HCEC 1CT (cell line): ENCODE measurements at places on chromosomes 6 and 20.
A peak's percentile ranks its signal among the peaks of the same experiment; 100 is the strongest.

GRCh38 chr20:39874049-39874893 is 814.8 kb downstream of the MAFB start:
- DNase-seq, result no peak

- DNase-seq, result no peak
Measured at GRCh38 chr6:61751986-61752385, 534.0 kb downstream of the KHDRBS2 start.

DNA sequence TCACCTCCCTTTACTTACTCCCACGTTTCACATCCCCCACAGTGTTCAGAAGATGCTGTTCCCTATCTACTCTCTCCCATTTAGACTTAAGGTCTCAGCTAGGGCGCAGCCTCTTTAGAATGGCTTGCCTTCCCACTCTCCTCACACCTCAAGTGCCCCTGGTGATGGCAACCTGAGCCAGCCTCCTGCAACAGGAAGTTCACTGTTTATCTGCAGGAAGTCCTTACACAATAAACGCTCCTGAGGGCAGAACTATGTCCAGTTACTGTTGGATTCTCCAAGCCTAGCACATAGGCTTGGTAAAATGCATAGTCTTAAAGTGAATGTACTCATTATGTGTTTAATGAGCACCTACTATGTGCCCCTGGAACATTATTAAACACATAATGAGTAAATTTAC is 21.9 kb upstream of the RAB22A start:
- no peak for DNase-seq

DNA sequence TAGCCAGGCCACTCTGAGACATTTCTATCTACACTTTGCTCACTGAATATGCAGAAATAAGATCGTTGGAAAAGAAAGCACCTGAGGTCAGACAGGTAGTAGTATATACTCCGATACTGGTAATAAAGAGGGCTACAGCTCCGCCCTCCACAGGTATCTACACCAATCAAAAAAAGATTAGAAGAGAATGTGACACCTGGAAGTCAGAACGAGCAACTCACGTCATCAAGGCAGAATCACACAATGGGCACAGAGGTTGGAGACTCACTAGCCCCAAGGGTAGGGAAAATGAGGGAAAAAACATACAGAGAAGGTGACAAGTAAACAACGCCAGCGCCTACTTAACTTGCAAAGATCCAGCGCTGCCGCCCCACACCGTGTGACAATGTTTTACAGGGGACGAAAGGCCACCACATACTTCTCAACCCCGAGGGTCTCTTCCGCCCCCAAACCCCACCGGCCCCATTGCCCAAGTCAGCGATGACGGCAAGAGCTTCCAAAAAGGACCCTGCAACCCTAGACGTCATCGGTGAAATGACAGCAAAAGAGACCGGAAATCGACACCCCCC is 653 bp downstream of the LMBRD1 start:
- peak; percentile 32 for DNase-seq

- no peak for DNase-seq
Measured at GRCh38 chr6:99590728-99591672, 15.6 kb upstream of the PRDM13 start.

GRCh38 chr20:49386848-49387580 is 95.5 kb downstream of the KCNB1 start:
- no peak for DNase-seq

DNA sequence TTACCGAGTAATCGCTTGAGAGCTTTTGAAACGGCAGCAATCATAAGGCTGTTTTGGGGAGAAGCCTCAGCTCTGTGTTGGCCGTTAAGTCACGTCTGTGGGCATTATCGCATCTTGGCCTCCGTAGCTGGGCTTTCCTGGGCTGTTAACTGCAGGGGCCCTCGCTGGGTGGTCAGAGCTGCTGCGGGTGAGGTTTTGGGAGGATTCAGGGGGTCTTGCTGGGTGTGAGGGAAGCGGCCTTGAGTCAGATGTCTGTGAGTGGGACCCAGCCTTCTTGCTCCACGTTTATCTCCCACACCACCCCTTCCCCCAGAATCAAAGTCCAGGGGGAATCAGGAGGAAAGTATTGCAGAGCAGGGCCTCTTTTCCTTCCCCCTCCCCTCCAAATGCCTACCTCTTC is 3.2 kb upstream of the APCDD1L start:
- no peak for DNase-seq

- DNase-seq, result no peak
Measured at GRCh38 chr6:32972353-32973143, 4.2 kb downstream of the BRD2 start.

GRCh38 chr6:85712346-85712745 is 69.7 kb upstream of the SYNCRIP start:
- no peak for DNase-seq
